ENCODE measurements at places on chromosomes 3 and 15.

- DNase-seq: no peak
Observed at GRCh38 chr3:174126990-174127758, 729.6 kb downstream of the NLGN1 start.

DNA sequence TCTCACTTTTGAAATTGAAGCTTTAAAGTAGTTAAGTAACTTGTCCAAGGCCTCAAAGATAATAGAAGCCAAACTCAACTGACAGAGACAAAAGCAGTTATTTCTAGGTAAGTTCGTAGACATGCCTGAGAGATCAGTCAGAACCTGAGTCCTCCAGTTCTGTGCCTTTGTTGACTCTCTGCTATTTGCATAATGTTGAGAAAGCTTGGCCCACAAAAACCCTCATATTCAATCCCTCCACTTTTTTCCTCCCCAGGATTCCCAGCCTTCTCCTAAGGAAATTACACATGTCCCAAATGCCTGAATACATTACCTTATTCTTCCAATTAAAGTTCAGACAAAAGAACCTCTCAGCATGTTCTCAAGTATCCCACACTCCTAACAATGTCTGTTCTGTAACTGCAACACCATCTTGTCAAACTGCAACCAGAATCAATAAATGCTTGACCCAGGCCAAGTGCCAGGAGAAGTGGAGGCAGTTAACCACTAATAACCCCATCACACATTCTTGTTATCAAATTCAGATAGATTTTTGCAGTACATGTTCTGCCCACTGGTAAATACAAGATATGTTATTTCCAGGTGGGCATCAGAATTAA is 217.8 kb downstream of the LRRC3B start:
- DNase-seq: no peak

- DNase-seq: no peak
Observed at GRCh38 chr3:65967451-65967850, 71.3 kb downstream of the MAGI1 start.

DNA sequence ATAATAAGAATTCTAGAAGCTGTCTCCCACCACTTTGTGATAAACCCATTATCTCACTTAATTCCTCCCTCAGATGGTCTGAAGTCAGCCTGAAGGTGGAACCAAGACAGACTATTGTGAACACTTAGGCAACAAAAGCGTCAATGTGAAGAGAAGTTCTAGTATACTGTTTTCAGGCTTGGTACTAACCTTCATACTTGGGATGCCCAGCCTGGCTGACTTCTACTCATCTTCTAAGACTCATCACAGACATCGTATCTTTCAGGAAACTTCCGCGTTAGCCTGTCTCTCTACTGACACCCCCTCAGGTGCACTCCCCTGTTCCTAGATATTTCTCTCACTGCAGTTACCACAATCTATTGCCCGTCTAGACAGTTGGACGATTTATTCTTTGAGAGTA is 201.2 kb downstream of the SATB1 start:
- DNase-seq: no peak

DNA sequence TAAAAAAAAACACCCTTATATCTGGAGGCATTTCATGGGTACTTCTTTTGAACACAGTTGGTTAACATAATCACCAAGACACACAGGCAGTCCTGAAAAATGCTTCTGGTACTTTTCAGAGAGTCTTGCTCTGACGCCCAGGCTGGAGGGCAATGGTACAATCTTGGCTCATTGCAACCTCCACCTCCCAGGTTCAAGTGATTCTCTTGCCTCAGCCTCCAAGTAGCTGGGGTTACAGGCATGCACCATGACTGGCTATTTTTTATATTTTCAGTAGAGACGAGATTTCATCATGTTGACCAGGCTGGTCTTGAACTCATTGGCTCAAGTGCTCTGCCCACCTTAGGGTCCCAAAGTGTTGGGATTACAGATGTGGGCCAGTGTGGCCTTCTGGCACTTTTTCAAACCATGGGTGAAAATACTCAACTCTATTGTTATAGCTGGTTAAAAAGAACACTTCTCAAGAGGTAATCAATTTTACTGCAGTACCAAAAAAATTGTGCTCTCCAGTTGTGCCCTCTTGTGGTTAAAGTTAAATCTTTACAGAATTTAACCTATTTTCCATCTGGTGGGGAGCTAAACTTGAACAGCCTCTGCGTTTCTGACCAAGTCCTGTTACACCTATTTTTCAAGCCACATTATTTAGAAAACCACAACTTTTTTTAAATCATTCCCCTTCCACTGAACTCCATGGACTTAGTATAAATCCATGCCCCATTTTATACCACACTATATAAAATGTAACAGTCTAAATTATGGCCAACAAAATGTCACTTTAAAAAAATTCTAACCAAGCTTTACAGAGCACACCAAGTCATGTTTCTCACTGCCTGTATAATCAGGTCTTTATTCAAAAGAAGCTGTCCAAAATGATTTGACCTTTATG is 1.2 kb upstream of the SNAPC5 start:
- DNase-seq: no peak

GRCh38 chr15:51103330-51103729 is 8.6 kb upstream of the TNFAIP8L3 start:
- no peak for DNase-seq

GRCh38 chr15:66108483-66109265 is 144.9 kb downstream of the MEGF11 start:
- no peak for DNase-seq

DNA sequence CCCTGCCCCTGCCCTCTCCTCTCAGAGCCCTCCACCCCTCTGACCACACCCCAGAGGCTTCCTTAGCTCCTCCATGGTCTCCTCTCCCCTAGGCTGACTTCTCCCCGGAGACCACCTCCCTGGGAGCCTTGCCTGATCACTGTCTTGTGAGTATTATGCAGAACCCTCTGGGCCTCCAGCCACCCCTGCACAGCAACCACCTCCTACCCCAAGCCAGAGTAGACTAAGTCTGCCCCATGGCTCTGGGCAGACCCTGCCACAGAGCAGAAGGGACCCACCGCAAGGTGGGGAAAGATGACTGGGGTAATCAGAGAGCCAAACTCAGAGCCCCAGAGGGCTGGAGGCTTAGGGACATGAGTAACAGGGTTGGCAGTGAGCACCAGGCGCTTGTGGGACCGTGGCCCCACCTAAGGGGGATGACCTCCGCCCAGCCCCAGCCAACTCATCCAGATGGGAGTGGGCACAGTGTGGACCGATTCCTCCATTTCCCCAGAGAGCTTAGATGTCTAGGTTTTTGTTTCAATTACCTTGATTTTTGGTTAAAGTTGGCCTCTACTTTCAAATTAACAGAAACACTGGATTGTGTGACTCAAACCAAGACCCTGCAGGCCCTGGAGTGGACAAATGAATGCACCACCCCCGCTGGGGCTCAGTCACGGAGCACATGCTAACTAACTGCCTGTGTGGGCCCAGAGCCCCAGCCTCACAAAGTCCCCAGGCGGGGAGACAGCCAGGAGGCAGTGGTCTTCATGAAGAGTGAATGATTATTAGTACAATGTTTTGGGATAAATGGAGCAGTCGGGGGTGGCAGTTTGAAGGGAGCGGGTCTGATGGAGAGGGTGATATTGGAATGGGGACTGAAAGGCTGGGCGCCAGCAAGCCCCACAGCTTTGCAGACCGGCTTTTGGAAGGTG is 119.4 kb upstream of the PRR20G start:
- no peak for DNase-seq

DNA sequence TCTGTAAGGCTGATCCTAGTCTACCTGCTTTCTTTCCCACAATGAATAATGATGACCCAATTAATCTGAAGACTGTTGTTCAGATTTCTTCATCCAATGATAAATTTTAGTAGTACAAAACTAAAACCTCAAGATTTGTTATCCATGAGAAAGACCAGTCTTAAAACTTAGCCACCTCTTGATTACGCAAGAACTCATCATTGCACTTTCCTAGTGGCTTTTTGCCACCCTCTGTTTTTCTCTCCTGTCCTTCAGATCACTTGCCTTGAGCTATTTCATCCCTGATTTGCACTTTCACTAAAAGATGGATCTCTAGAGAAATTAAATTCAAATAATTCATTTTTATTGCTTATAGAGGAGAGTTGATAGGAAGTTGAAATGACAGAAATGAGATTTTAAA is 142.7 kb upstream of the RBMS3 start:
- no peak for DNase-seq

- no peak for DNase-seq
Observed at GRCh38 chr15:35671197-35671596, 125.2 kb upstream of the DPH6 start.

- DNase-seq: no peak
Observed at GRCh38 chr3:73624017-73624820, 522 bp downstream of the PDZRN3 start.

DNA sequence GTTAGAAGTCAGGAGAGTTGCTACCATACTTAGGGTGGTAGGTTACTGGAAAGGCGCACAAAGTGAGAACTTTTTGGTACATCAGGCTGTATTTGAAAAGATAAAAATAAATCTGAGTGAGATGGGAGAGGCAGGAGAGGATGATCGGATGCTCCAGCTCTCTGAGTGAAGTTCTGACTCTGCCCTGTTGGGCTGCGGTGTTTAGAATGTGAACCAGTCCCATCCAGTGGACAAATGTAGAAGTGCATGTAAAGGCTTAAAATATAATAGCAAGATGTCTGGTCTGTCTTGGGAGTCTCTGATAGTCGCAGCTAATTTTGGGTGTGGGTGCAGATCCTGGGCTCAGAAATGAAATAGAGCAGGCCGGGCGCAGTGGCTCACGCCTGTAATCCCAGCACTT is 30.4 kb downstream of the ACKR2 start:
- no peak for DNase-seq

DNA sequence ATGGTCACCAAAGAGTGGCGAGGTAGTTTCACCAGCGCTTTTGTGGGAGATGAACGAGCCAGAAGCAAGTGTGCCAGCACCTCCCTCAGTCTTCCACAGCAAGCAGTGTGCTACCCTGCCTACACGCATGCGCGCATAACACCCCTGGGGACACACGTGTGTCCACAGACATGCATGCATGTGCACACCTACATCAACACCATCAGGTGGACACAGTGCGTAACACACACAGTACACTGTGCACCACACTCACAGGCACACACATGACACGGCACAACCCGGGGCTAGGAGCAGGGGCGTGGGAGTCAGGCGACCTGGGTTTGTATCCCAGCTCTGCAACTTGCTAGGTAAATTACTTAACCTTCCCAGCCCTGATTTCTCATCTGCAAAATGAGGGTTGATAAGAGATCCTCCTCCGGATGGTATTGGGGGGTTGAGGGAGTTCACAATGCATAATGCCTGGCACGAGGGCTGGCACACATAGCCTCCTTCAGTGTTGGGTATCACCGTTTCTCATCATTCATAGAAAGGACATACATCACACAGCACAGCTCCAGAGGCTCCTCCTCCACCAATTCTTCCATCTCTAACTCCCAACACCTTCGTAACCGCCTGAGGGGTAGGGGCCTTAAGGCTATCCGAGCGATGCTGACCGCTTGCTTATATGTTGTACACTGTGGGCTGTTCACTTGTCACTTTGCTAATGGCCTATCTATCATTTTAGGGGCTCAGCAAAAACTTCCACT is 174.9 kb downstream of the SMAD6 start:
- peak; percentile 39 for DNase-seq

GRCh38 chr3:46463868-46464241 is 850 bp downstream of the LTF start:
- DNase-seq: no peak

GRCh38 chr3:190424108-190424477 is 25.6 kb downstream of the TMEM207 start:
- no peak for DNase-seq

- no peak for DNase-seq
Observed at GRCh38 chr3:453106-453505, 256.5 kb downstream of the CHL1 start.

DNA sequence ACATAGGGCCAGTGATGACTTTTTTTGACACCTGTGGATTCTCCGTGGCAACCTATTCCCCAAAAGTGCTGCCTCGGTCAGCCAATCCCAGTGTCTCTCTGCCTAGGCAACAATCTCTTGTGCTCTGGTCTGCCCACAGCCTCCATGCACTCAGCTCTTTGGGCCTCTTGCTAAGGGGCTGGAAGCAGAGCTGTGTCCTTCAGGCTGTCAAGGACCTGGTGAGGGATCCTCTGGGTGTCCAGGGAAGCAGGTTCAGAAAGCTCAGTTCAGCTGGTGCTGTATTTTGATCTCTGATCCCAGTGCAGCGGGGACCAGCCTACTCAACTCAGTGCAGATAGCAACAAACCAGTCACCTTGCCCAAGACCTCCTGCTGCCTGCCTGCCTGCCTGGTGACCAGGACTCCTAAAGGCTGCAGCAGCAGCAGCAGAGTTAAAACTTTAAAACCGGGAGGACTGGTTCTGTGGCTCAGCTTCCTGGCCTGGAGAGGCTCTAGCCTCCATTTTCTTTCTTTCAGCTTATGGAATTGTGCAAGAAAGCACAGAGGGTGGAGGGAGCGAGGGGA is 6.2 kb downstream of the PAK6 start:
- DNase-seq: no peak

DNA sequence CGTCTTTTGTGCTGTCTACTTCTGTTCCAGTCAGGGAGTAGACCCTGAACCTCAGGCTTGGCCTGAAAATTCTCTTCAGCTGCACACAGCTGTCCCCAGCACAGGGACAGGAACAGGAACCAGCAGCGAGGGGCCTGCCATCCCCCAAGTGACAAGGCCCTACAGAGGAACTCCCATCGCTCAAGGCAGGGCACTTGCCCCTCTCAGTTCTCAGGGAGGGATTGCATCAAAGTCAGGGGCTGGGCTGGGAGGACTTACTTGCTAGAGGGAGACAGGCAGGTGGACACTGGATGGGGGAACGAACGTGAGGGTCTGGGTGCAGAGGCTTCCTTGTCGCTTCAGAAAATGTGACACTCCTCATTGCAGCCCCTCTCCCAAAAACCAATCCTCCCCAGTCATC is 163.6 kb downstream of the CHSY1 start:
- no peak for DNase-seq

DNA sequence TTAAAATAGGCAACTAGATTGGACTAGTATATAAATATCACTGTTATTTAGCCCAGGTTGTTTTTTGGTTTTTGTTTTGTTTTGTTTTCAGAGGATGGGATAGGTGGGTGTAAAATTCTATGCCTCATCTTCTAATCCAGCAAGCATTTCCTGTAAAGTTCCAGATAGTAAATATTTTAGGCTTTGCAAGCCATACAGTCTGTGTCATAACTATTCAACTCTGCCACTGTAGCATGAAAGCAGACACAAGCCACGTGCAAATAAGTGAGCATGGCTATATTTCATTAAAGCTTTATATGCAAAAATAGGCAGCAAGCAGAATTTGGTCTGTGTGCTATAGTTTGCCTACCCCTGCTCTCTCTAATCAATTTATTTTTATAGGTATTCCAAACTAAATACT is 657.3 kb upstream of the TGFBR2 start:
- DNase-seq: no peak

DNA sequence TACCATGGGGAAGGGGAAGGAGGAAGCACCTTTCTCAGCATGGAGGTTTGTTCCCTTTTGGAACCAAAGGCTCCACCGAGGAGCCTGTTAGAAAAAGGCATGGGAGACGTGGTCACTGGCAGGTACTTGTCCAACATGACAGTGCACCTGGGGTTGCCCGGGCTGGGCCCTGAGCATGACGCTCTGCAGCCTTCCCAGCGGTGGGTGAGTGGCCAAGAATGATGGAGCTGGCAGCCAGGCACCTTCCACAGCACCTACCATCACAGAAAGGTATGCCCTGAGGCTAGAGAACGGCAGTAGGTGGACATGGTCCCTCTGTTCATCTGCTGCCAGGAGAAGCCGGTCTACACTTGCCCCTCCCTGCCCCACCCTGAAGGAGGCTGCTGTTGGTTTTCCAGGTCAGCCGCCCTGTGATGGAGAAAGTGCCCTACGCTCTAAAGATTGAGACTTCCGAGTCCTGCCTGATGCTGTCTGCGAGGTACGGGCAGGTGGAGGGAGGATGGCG is 29.0 kb upstream of the NR2C2 start:
- no peak for DNase-seq

- DNase-seq: no peak
Observed at GRCh38 chr15:36254426-36254825, 325.0 kb upstream of the CDIN1 start.

Data from activated naive CD4-positive, alpha-beta T cell treated with anti-CD3 and anti-CD28 coated beads, Interleukin-2, amount 50 U/mL, for 72 hours (primary cell).